ENCODE measurements at places on chromosomes 12 and 14. TPM values are rescaled to one million over a fixed set of nuclear protein-coding genes. Genes with fewer than 3 reads are reported as not detected.
A peak's percentile ranks its signal among the peaks of the same experiment; 100 is the strongest.

DNA sequence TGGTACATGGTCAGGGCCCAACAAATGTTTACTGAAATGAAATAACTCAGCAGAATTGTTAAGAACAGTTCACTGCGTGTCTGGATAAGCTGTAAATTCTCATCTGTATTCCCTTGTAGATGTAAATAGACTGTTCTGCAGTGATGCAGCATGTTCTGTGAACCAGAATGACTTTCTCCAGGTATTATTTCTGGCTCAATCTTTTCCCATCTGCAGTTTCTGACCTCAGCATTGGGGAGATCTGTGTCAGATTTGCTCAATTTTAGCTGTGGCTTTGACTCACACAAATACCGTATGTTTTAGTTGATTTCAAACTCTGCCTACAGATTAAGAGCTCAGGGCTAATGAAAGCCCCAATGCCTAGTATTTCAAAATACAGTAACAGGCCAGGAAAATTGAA, 49.2 kb upstream of the DICER1 start:
- no peak for DNase-seq

DNA sequence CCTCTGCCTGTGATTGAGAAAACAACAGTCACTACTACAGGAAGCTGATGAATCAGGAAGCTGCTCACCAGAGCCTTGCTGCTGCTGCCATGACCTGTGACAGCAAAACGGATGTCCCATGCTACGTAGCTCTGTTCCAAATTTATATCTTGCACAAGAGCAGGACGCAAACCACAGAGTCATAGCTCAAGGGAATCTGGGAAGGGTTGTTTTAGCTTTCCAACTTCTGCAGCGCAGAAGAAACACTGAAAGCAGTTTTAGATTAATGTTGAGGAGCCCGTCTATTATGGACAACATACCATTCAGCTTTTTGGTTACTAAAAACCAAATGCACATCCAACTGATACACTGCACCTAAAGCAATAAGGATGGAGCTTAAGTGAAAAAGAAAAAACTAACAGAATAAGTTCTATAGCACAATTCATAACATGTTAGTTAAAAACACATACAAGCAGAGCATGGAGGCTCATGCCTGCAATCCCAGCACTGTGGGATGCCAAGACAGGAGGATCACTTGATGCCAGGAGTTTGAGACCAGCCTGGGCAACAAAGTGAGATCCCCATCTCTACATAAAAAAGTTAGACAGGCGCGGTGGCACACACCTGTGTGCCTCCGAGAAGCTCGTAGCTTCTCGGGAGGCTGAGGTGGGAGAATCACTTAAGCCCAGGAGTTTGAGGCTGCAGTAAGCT, 1.7 kb upstream of the ANKRD33 start:
- DNase-seq: peak; percentile 72

DNA sequence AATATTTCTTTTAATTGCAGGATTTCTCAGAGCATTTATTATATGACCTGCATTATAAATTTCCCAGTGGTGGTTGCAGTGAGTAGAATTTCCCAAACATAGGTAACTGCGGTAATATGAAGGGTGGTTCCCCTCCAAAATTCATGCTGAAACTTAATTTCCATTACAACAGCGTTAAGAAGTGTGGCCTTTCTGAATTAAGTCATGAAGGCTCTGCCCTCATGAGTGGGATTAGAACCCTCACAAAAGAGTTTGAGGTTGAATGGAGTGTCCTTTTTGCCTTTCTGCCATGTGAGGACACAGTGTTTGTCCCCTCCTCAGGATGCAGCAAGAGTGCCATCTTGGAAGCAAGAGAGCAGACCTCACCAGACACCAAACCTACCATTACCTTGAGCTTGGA, 233.6 kb downstream of the KTN1 start:
- no peak for DNase-seq

DNA sequence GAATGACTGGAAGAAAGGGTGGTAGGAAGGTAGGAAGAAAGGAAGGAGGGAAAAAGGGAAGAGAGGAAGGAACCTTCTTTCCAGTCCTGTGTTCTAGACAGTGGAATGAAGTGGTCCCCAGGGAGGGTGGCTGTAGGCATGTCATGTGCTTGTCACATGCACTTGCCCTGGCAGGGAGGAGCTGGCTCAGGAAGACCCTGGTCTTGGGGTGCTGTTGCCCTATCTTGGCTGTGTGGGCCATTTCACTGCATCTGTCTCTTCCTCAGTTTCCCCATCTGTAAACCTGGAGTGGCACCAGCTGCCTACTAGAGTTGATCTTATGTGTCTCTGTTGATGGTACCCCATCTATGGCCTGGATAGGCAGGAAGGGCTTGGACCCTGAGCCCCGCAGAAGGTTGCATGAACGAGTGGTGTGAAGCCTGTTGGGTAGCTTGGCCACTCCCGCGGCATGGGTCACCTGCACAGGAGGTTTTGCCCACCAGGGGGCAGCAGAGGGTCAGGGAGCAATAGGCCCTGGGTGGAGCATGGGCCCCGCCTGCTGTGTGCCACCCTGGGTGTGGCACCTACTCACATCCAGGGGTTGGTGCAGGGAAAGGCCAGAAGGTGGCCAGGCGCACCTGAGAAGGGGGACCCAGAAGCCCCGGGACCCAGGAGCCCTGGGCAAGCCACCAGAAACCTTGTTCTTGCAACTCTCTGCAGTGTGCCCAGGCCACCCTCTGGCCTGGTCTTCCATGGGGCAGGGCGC, 25.1 kb downstream of the MEG3 start:
- peak; percentile 42 for DNase-seq

DNA sequence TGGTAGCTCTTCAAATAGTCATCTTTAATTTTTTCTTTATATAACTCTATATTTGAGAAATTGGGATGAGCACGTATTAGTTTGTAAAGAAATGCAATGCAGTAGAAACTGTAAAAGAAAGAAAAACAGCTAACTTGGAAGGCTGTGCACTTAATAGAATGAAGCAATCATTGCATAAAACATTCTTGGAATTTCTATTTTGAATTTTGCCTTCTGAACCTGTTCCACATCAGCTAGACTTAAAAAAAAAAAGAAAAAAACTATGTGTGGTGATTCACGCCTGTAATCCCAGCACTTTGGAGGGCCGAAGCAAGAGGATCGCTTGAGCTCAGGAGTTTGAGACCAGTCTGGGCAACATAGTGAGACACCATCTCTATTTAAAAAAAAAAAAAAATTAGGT, 29.4 kb downstream of the SCN8A start:
- no peak for DNase-seq

GRCh38 chr12:107474639-107475539, 210.7 kb upstream of the PWP1 start:
- no peak for DNase-seq

CABP1 gene
- 0.74 TPM for polyA plus RNA-seq

CLEC1B gene
- polyA plus RNA-seq: 2.4 TPM

Data from hepatocyte (in vitro differentiated cells).